Esophagus squamous epithelium (tissue), 5 donors: ENCODE measurements at places on chromosomes 16 and 17.

DNA sequence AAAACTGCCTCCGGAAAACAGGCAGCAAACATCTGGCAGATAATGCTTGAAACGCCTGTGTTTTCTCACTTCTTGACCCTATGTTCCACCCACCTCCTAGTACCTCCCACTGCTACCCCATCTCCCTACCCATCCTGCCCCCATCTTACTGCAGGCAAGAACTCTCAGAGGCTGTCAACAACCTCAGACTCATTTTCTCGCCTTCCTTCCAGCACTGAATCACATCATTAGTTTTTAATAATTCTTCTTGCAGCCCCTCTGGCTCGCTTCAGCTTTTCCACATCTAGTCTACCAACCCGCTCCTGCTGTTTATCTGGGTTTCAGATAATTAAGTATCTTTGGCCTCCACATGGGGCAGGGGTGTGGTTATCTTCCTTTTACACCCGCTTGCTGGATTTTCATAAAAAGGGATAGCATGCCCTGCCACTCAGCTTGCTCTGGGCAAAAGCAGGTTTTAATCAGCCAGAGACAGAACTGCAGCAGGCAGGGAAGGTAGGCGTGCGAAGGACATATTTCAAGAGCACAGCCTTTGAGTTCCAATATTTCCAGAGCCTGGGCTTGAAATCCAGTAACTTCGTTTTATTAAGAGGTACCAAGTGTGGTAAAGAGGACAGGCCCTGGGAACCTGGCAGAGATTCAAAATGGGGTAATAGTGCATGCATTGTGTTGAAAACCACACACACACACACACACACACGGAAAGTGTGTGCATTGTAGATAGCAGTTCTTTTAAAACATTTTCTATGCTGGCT is 87.5 kb downstream of the BMERB1 start:
- H3K27me3 ChIP-seq, result no peaks in the 10 kb centered on the region
- no peak overlapping the region for H3K4me3 ChIP-seq
- H3K36me3 ChIP-seq, result no peaks in the 10 kb centered on the region
- H3K4me1 ChIP-seq, result peaks cover 38% of the 10 kb centered on the region
- DNase-seq, result no peak

DNA sequence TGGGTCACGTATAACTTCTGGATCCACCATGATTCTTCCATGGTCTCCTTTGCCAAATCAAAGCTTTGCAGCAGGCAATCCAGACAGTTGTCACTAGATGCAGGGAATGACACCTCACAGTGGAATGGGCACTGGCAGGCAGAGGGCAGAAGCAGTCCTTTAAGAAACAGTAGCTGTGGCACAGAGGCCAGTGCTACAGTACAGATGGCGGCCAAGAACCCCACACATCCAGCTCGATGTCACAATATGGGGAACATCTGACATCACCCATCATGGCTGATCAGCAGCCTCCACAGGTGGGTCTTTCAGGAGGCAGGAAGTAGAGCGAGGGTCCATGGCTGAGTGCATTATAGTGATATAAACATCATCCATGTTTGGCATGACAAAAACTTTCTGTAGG is 18.8 kb upstream of the ERN1 start:
- H3K27ac ChIP-seq, result no peak overlapping the region
- H3K27me3 ChIP-seq, result no peaks in the 10 kb centered on the region
- DNase-seq, result no peak
- H3K4me1 ChIP-seq, result peaks cover 9% of the 10 kb centered on the region
- H3K36me3 ChIP-seq, result peaks cover 58% of the 10 kb centered on the region
- no peak overlapping the region for H3K4me3 ChIP-seq

- H3K27me3 ChIP-seq, result no peaks in the 10 kb centered on the region
- H3K4me3 ChIP-seq, result no peak overlapping the region
- no peaks in the 10 kb centered on the region for H3K36me3 ChIP-seq
- H3K4me1 ChIP-seq, result no peaks in the 10 kb centered on the region
Measured at GRCh38 chr16:61829631-61830030, 206.6 kb downstream of the CDH8 start.

DNA sequence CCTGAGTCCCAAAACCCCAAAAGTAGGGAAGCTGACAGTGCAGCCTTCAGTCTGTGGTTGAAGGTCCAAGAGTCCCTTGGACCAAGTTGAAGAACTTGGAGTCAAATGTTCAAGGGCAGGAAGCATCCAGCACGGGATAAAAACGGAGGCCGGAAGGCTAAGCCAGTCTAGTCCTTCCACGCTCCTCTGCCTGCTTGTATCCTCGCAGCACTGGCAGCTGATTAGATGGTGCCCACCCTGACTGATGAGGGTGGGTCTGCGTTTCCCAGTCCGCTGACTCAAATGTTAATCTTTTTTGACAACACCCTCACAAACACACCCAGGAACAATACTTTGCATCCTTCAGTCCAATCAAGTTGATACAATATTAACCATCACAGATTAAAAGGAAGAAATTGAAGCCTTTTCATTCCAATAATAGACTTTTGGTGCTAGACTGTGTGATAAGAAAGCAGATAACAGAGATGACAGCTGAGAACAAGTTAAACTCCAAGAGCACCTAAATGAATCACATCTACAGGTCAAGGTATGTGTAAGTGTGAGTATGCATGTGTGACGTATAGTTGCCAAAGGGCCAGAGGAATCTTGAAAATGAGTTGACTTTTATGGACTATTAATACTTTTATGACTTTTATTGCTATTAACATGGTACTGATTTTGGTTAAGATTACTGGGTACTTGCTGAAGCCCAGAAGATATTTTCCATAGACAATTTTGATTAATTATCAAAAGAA is 933.5 kb upstream of the SOX9 start:
- H3K36me3 ChIP-seq, result no peaks in the 10 kb centered on the region
- peaks cover 19% of the 10 kb centered on the region for H3K4me1 ChIP-seq
- H3K4me3 ChIP-seq, result no peak overlapping the region

GRCh38 chr17:40097087-40097486 is 3.3 kb downstream of the NR1D1 start:
- H3K4me3 ChIP-seq, result peak overlapping the region; percentile 86
- H3K4me1 ChIP-seq, result peaks cover 82% of the 10 kb centered on the region
- peaks cover 18% of the 10 kb centered on the region for H3K36me3 ChIP-seq
